ENCODE measurements at places on chromosomes 3 and 15.

- no peak for DNase-seq
Measured at GRCh38 chr3:124360563-124360962, 368.6 kb upstream of the ROPN1 start.

- DNase-seq, result peak; percentile 22
Measured at GRCh38 chr15:91854639-91854990, 1.1 kb downstream of the SLCO3A1 start.

DNA sequence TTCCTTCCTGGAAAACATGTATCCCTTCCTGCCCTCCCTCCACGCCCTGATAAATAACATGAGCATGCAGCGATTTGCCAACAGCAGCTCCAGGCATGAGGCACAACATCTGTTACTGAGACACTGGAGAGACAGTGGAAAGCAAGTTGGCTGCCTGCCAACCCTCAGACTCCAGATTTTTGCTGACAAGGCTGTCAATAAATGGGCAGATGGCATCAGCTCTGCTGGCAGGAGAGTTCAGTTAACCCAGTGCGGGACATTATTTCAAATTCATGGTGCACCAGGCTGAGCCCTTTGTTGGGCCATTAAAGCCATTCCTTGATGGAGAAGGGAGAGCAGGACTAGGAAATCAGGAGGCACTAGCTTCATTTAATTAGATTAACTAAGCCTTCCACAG is 293.3 kb downstream of the MEX3B start:
- no peak for DNase-seq

DNA sequence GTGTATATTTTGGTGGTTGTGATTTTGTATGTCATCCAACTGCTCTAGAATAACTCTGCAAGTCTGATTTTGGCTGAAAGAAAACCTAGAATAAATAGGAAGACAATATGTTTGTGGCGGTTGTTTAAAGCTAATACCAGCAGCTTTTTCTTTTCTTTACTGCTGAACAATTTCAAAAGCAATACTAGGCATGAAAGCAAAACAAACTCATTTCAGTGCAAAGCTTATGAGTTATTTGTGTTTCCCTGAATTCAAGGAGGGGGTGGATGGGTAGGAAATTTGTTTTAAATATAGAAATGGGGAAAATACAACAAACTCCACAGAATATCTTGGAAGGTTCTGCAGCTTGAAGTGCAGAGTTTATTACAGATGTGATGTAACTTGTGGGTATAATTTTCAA is 1041.9 kb upstream of the NR2F2 start:
- DNase-seq, result no peak
